Cerebellar cortex (tissue), 1 donor: ENCODE measurements at places on chromosomes 13 and 19.

DNA sequence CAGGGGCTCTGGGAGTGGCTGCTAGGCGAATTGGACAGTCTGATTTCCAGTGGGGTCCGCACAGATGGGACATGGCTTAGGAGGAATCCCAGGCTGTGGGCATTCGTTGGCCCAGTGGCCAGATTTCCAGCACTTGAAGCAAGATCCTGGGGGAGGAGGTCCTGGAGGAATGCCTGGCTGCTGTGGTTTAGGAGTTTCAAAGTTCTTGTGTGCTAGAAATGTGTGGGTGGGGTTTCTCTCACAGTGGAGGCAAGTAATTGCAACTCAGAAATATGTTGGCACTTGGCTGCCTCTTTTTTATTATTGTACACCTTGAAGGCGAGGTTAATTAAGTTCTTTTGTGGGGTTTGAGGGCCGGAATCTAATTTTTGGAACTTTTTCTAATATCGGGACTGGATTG is 17.1 kb downstream of the IGFL3 start:
- no peak for DNase-seq

- no peak for DNase-seq
Observed at GRCh38 chr13:45732916-45733315, 30.8 kb downstream of the CBY2 start.

- no peak for DNase-seq
Observed at GRCh38 chr19:1231729-1232637, 5.8 kb downstream of the CBARP start.

- no peak for DNase-seq
Observed at GRCh38 chr13:97743938-97744337, 209.5 kb upstream of the IPO5 start.

DNA sequence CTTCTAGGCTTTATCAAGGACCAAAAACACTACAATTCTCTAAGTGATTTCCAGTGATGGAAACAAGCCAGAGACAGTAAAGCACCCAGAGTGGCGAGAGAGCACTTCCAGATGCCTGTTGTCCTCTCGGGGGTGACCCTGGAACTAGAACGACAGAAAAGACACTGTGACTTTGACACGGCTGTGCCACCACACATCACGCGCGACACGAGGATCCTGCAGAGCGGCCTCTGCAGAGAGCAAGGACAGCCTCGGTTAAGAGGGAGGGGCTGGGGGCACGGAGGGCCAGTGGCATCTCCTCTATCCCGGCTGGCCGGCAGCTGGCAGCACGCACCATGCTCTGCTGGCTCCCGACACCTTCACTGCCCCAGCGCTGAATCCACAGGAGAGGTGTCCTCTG is 42.3 kb downstream of the SUGP2 start:
- no peak for DNase-seq
